Fibroblast of villous mesenchyme (primary cell): ENCODE measurements at places on chromosomes 3 and 15. TPM values are rescaled to one million over a fixed set of nuclear protein-coding genes. Genes with fewer than 3 reads are reported as not detected.
A peak's percentile ranks its signal among the peaks of the same experiment; 100 is the strongest.

The ZNF619 gene
- total RNA-seq: 3.9 and 5.2 TPM in 2 replicates

DNA sequence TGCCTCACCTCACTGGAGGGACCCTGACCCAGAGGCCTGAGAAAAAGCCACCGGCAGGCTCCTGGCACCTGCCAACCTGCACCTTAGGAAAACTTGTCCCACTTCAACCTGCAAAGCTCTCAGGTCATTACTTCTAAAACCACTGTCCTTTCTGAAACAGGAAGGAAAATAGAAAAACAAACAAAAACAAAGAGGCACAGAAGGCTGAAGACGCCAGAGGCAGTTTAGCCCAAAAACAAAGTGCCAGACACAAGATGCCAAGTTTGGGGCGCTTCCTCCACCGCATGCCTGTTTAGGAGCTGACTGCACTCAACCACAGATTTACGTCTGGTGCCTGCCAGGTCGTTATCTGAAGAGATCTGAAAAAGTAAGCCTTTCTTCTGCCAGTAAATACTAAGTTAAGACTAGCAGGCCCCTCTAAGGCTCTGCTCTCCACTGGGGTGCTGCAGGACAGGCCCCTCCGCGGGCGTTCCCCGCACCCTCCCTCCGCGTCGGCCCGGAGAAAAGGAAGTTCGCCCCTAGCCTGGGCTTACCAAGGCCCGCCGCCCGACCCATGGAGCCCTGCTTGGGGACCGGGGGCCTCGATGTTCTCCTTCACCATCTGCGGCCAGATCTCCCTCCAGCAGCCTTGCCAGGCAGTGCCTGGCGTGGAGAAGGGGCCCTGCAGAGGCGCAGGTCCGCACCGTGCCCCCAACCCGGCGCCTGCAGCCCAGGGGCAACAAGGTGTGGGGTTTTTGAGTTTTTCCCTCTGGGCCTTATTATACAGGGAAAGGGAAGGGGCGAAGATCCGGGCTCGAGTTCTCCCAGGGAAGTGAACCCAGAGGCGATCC lies 1.3 kb downstream of the GOLGA8A start:
- peak; percentile 12 for DNase-seq

DNA sequence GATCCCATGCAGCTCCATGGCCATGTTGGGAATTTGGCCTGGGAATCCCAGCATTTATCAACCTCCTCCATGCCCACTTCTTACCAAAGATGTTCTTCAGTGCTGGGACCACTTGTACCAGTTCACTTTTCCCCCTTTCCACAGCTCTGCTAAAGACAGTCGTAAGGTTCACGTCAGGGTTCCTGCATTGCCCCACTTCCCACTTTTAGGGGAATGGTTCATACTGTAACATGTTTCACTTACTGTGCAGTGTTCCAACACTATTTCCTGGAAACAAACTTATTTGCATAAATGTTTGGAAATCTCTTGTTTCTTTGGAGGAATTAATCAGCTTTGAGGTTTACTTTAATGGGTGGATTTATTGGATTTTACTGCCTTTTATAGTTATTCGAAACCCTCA lies 17.0 kb downstream of the APH1B start:
- no peak for DNase-seq

DNA sequence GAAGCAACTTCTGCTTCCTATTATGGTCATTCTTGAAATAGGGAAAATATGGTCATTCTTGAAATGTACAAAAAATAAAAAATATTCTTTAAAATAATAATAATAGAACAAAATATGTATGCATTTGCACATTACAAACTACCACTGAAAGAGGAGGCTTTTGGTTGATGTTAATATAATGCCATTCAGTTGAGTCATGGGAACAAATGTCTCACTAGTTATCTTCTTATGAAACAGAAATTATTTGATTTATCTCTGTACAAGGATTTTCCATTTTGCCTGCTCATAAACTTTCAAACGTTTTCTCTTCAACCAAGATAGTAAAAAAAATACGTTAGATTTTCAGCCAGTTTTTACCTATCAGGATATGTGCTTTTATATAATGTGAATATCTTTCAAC lies 1662.7 kb downstream of the OTOL1 start:
- DNase-seq: no peak

The SLC27A2 gene
- total RNA-seq: under 0.01 TPM in 2 replicates

GRCh38 chr15:72222393-72222792 lies 8.6 kb downstream of the PKM start:
- DNase-seq: no peak
